Posterior cingulate gyrus (tissue), 11 donors: ENCODE measurements at places on chromosomes 12 and 14.

GRCh38 chr12:109489955-109490565 lies 12.6 kb downstream of the UBE3B start:
- no peak for DNase-seq

DNA sequence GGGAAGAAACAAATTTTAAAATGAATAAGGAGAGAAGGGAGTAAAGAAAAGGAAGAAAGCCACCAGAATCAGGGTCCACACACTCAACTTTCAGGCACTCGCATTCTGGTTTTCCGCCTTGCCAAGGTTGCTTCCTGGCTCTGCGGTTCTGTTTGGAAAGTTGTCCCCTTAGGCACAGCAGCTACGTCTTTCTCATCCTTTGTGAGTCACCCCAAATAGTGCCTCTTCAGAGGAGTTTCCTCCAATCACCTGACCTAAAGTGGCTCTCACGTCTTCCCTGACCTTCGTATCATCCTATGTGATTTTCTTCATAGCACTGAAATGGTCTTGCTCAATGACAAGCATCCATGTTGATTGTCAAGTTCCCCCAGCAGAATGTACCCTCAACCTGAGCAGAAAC lies 99.5 kb upstream of the TMCC3 start:
- no peak for DNase-seq

- DNase-seq: no peak
Observed at GRCh38 chr12:101732318-101732717, 6.9 kb downstream of the SYCP3 start.

DNA sequence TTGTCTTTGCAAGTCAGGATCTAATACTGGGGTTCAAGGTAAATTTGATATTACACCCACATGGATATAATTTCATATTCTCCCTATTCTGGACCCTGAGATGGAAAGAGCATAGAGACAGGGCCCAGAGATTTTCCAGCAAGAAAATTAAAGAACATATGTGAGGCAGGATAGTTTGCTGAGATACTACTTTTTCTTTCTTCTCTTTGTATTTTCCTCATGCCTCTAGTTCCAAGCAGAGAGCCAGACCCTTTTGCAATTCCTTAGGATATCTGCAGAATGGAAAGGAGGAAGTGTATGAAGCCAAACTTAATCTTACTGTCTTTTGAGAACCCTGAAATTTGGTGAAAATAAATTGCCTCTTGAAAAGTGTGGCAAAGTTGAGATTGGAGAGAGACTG lies 34.0 kb upstream of the RNASE3 start:
- DNase-seq: no peak

- DNase-seq: no peak
Observed at GRCh38 chr12:76713130-76713529, 50.8 kb upstream of the ZDHHC17 start.

GRCh38 chr12:22339691-22340090 lies 5.2 kb upstream of the ST8SIA1 start:
- no peak for DNase-seq

DNA sequence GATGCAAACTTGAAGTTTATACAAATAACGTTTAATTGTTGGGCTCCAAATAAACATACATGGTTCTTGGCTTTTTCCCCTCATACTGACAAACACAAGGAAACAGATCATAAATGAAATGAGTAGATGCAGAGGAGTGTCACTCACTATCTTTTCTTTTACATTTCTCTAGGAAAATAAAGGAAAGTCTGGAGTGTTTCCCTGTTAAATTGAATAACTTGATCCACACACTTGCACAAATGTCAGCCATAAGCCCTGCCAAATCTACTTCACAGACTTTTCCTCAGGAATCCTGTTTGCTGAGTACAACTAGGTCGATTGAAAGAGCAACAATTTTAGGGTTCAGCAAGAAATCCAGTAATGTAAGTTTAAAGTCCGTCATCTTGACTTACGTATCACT lies 175.3 kb downstream of the PLCZ1 start:
- DNase-seq: no peak

GRCh38 chr12:40222247-40222646 lies 2.5 kb upstream of the LRRK2 start:
- DNase-seq: no peak

DNA sequence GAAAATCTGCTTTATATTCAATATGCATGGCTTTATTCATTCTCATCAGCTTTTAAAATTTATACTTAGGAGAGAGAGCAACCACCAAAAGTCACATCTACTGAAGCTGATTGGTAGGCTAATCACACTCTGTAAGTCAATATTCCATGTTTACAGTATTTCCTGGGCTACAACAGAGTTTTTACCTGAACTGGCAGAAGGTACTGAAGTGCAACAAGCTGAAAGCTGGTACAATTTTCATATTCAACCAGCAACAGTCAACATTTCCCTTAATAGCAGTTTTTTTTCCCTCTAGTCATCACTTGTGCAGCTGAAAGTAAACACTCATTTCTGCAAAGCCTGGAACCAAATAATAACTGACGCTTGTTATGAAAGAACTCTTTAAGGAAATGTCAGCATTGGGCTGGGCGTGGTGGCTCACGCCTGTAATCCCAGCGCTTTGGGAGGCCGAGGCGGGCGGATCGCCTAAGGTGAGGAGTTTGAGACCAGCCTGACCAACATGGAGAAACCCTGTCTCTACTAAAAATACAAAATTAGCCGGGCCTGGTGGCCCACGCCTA lies 12.9 kb downstream of the BRAP start:
- no peak for DNase-seq

DNA sequence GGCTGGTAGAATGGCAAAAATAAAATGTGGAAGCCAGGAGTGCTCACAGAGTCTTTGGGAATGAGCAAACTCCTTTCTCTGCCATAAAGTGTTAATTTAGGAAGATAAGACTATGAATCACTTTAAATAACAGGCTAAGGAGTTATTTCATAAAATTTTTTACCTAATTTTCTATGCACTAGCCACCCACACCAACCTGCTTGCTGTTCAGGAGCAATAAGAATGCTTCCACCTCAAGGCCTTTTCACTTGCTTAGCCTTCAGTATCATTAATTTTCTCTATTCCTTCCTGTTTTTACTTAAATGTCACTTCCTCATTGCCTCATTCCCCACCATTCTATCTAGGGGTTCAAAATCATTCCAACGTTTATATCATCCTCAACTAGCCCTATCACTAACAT lies 326.8 kb downstream of the CCER1 start:
- no peak for DNase-seq

GRCh38 chr14:86641310-86641709 lies 1111.4 kb downstream of the FLRT2 start:
- no peak for DNase-seq

- peak; percentile 27 for DNase-seq
Observed at GRCh38 chr12:124814741-124815613, 48.7 kb downstream of the SCARB1 start.

GRCh38 chr12:125249066-125249824 lies 184.0 kb downstream of the AACS start:
- no peak for DNase-seq

DNA sequence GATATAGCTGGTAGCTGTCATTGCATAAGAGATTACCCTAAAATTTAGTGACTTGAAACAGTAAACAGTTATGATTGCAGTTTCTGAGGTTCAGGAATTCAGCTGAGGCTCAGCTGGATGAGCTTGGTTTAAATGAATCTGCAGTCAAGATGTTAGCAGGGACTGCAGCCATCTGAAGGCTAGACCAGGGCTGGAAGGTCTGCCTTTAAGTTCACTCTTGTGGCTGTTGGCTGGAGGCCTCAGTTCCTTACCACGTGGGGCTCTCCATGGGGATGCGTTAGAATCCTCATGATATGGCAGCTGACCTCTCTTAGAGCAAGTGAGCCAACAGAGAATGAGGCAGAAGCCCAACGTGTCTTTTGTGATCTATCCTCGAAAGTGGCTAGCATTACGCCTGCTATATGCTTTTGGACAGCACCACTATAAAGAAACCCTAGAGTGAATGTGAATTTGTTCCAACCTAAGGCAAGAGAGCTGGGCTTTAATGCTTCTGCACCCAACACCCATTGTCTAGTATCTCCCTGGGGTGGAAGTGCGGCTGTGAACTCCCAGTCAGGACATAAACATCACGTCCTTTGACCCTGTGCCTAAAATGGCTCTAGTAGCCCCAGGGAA lies 26.0 kb downstream of the HSPB8 start:
- DNase-seq: no peak

DNA sequence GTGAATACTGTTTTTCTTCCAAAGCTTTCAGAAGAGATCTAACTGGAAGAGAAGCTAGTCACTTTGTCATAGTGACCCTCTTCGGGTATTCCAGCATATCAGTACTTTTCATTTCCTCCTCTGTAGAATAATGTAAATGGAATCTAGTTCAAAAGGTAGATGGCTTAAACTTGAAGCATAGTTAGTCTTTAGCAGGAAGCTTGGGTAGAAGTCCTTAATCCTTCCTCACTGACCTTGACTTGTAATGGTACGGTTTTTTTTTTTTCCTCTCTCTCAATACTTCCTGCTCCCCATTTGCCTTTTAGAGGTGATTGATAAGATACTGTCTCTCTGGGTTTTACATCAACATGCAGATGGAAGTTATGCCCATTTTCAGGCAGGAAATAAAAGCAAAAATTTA lies 1.7 kb downstream of the FBXO34 start:
- DNase-seq: no peak

DNA sequence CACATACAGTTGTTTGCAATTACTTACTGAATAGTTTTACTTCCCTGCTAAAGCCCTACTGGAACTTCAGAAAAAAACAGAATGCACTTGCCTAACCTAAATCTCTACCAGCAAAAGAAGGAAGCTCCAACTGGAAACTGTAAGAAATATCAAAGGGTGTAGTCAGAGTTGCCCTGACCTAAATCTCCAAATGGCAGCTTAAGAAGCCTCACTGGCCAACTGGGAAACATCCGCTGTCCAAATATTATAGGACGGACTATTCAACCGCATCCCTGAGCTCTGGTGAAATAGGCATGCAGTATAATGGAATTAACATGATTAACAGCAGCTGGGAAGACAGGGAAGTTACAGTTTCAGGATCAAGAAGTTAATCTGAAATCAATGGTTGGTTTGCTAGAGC lies 24.3 kb downstream of the ANAPC7 start:
- no peak for DNase-seq

GRCh38 chr14:90986510-90986909 lies 73.9 kb downstream of the RPS6KA5 start:
- DNase-seq: no peak

GRCh38 chr12:77553976-77554619 lies 276.6 kb upstream of the NAV3 start:
- no peak for DNase-seq

- DNase-seq: no peak
Observed at GRCh38 chr12:76746516-76746915, 17.4 kb upstream of the ZDHHC17 start.

DNA sequence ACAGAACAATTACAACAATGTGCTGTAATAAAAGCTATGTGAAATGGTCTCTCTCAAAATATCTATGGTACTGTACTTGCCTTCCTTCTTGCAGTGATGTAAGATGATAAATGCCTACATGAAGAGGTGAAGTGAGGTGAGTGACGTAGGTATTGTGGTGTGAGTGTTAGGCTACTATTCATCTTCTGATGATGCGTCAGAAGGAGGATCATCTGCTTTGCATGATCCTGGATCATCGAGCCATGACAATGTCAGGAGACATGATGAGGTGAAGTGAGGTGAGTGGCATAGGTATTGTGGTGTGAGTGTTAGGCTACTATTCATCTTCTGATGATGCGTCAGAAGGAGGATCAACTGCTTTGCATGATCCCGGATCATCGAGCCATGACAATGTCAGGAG lies 105.8 kb downstream of the KCNC2 start:
- DNase-seq: no peak
